Panc1 (cell line): ENCODE measurements at places on chromosomes 12 and 14. TPM values are rescaled to one million over a fixed set of nuclear protein-coding genes. Genes with fewer than 3 reads are reported as not detected.

The BCAT1 gene
- 5.8 TPM for total RNA-seq

DNA sequence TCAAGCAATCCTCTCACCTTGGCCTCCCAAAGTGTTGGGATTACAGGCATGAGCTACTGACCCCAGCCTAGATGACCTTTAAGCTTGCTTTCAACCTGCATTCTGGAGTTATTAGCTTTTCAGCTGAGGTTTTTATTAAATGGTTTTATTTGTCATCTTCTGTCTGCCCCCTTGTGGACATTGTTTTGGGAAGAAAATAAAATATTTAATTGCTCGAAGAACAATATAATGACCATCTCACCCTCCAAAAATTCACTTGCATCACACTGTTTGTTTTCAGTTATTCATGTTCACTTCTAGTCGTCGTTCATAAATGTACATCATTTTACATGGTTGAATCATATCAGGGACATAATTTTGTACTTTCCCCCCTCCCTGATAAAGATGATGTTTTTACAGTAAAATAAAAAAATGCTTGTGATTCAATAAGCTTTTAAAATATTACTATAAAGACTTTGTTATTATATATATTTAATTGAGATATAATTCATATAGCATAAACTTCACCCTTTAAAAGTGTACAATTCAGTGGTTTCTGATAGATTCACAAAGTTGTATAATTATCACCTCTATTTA lies 10.1 kb upstream of the SPATS2 start:
- DNase-seq = no peak

DNA sequence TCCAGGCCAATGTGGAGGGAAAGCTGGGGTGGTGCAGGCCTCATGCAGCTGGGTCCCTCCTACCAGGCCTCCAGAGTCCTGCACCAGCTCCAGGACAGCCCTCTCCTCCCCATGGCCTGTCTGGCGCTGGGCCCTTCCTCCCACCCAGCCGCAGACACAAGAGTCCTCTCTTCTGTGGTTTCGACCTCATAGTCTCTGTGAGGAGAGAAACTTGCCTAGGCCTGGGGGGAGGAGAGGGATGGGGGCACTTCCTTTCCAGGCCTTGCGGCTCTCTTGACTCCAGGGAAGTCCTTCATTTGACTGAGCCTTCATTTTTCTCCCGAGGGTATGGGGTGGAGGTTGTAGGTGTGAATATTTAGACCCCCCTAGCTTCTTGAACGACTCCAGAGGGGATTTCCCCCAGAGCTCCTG lies 2.3 kb downstream of the MMP14 start:
- no peak for DNase-seq

DNA sequence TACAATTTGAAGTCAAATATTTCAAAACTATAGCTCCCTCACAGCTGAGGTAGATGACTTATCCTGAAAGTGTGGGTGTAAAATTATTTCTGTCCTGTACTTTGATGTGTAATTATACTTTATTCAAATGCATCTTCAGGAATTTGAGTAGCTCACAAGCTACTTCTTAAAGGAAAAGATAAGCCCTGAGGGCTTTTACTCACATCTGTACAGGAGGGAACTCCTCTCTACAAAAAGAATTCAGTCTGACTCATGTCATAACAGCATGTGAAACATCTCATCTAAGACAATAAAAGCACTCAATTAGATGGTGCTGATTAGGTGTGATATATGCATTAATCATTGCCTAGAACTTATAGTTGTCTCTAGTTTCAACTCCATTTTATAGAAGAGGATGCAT lies 452.0 kb downstream of the PRKD1 start:
- DNase-seq = no peak

DNA sequence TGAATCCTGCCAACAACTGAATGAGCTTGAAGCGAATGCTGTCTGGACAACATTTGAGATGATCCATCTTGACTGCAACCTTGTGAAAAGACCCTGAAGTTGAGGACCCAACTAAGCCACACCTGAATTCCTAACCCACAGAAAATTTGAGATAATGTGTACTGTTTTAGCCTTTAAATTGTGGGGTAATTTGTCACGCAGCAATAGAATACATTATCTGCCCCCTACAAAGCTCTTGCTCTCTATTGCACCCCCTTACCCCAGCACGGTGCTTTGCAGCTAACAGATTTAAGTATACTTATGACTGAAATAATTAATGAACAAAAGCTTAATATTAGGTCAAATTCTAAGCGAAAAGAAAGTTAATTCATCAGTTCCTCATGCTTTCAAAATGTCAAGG lies 1.6 kb downstream of the POLE2 start:
- no peak for DNase-seq

The CLEC9A gene
- total RNA-seq = not detected

DNA sequence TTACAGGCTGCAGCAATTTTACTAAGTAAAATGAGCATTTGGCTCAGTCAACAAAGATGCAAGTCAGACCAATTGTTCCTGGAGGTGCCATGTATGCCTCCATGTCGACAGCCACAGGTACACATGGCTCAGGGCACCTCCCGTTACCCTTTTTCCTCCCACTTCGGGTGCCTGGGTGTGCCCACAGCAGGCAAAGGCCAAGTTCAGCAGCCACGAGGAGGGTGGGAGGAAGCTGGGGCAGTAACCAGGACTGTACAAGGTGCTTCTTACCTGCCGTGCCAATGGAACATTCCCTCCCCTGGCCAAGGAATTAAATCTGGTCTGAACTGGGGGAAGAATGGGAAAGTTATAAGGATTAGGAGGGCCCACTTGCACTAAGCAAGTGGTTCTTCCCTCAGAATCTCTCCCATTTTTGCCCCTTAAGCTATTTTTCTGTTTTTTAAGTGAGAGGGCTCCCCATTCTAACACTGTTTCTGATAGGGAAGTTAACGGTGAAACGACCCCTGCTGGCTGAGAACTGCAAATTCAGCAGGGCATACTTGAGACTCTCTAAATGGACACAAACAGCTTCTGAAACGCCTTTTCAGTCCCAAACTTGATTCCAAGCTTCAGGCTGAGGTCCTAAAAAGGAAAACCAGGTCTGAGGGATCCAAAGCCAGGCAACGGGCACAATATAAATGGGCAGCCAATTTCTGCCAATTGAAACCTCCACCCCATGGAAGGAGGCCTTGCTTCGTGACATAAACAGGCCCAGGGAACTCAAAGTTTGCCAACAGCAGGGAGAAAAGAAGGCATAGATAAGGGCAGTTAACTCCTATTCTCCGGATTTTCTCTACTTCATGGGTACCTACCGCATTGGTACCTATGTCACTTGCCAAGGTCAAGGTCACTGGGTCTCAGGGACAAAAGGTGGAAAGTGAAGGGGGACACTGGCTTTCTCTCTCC lies 24.8 kb downstream of the CLECL1 start:
- DNase-seq = no peak

DNA sequence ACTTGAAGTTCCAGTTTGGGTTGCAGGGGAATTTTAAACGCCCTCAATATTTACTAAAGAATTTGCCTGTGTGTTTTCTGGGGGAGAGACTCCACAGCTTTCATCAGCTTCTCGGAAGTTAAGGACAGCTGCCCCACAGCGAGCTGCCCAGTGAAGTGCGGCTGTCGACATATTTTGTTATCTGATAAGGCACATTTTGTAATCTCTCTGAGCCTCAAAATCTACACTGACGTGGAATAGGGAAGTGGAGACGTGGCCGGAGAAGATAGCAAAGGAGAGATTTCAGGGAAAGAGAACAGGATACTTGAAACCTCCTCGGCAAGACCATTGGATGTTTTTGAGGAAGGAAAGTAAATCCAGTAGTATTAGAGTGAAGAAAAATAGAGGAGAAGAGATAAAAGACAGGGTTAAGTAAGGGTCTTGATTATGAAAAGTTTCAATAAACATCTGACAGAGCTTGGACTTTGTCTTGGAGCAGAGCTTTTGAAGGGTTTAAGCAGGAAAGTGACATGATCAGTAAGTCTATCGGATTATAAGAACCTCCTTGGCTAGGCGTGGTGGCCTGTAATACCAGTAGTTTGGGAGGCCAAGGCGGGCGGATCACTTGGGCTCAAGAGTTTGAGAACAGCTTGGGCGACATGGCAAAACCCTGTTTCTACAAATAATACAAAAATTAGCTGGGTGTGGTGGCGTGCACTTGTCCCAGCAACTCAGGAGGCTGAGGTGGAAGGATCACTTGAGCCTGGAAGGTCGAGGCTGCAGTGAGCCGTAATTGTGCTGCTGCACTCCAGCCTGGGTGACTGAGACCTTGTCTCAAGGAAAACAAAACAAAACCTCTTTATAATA lies 1.1 kb downstream of the POLR3B start:
- DNase-seq = no peak

The SLC15A5 gene
- total RNA-seq = not detected

DNA sequence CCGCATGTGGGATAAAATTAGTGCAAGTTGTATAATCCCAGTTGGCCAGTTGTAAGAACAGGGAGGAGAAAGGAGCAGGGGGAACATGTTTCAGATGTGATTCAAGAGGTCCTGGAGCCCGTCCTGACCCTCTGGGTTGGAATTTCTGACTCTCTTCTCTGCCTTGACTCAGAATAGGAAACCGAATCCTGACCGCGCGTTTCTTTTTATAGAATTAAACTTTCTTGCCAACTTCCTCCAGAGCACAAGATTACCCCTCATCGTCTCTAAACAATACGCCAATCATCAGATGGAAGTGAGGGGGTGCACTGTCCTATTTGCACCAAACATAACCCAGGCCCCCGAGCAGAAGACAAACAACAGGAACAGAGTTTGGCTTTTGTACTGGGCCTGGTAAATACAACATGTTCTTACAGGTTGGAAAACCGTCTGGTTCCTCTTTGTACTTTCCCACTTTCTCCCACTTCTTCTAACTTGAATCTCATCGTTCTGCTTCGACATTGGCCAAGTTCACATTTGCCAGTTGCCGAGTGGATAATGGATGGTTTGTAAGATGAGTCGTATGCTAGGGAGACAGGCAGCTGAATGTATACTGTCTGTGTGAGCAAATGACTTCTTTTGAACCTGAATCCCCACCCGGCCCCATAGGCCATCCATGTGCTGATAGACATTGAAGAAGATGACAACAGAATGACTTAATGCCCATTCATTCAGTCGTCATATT lies 42.6 kb upstream of the MED13L start:
- no peak for DNase-seq

DNA sequence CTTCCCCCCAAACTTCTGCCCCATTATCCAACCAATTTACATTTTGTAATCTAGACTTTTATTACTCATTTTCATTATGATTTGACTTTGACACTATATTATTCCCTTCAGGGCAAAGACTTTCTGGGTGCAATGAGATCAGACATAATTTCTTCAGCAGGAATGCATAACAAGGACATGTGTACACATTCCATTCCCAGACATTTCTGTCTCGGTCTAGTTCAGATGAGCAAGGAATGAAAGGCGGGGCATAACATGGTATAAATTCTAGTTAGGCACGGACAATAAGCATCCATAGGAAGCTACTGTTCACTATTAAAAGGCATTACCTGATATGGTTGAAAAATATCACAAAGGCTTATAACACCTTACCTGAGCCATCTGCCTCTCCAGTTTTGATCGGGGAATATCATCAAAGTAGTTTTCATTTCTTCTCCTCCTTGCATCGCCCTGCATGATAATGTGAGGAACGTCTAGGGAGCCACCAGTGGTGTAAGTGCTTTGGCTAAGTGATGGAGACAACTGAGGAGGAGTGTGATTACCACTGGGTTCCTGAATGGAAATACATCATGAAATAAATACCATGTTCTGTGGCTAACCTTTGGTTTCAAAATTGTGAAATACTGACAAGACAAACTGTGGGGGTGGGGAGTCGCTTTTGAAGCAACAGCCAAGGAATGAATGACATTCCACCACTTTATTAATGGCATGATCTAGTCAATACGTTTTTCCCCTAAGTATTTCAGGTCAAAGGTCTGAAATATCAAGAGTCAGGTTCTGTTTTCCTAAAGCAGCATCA lies 183.9 kb downstream of the APAF1 start:
- no peak for DNase-seq

The RPL10L gene
- not detected for total RNA-seq

DNA sequence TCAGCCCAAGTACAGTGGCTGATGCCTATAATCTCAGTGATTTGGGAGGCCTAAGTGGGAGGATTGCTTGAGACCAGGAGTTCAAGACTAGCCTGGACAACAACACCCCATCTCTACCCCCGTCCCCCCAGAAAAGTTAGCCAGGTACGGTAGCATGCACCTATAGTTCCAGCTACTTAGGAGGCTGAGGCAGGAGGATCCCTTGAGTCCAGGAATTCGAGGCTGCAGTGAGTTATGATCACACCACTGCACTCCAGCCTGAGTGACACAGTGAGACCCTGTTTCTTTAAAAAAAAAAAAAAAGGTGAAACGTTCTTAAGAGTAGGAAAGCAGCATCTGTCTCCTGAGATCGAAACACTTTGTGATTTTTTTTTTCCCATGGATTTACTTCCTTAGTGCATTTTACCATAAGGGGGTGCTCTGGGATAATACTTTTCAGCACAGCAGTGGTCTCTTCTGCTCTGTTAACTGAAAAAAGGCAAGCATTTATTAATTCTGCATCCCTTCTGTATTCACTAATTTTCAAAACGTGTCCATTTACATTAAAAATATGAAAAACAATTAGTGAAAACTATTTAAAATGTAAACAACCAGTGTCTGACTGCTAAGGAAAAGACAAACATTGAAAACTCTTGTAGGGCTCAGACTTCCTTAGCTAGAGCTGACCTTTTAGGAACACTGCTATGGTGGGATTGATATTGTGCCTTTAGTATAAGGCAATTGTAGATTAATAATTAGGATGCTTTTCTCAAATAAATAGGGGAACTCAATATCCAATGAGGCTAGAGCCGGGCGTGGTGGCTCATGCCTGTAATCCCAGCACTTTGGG lies 31.2 kb upstream of the USP44 start:
- DNase-seq = no peak

- no peak for DNase-seq
These were observed 20.2 kb downstream of the NOC4L start for GRCh38 chr12:132164426-132164825.

The SAMD15 gene
- total RNA-seq = 1.4 TPM

- no peak for DNase-seq
These were observed 40.0 kb upstream of the NAP1L1 start for GRCh38 chr12:76124456-76124855.

DNA sequence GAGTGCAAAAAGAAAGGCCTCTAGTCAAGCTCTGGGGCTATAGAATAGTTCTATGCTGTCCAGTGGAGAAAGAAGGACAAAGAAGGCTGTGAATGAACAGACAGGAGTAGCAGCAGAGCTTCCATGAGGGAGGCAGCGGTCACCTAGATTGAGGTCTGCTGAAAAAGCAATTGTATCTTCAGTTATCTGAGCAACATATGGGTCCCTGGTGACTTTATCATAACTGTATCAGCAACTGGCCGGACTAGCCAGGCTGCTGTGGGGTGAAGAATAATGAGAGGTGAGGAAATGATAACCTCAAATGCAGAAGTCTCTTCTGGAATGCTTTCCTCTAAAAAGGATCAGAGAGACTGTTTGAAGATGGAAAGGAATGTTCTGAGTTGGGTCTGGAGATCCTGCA lies 971.3 kb upstream of the TMEM132C start:
- DNase-seq = no peak
